CD4-positive, alpha-beta T cell treated with Interleukin-12 subunit alpha and Interleukin-12 subunit beta, for 1 hour (primary cell): ENCODE measurements at places on chromosomes 2 and 18.

- no peak for DNase-seq
These were observed 161.6 kb downstream of the LDLRAD4 start for GRCh38 chr18:13379930-13380690.

DNA sequence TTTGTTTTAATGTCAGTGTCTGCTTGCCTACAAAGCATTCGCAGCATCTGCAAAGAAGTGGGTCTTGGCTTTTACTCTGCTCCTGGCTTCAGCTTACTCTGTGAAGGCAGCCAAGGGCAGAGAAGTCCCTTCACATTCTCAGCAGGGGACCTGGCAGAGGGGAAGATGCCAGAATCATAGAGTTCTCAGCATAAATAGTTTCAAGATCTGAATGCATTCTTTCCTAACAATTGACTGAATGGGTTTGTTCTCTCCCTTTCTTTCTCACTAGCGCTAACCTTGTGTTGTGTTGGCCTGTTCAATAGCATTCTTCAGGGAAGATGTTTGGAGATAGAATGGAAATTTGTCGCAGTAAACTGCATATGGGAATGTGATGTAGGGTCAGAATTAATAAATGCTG lies 106.9 kb downstream of the FARSB start:
- no peak for DNase-seq

DNA sequence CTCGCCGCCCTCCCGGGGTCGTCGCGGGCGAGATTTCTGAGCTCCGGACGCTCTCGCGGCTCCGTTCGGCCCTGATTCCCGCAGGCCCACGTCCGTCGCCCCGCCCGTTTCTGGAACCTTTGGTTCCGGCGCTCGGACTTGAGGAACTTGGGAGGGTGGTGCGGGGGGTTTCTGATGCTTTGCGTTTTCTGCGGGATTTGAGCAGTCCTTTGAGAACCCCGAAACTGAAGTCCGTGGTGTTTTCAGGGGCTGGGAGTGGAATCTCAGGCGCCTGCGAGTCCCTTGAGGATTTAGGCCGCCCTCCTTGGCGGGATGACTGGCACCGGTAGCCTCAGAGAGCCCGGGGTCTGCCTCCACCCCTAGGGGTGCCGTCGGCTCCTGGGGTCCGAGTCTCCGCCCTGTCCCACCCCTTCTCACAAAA lies 336 bp downstream of the THNSL2 start:
- DNase-seq: no peak

- DNase-seq: no peak
These were observed 55.4 kb upstream of the ACYP2 start for GRCh38 chr2:54059986-54060385.

GRCh38 chr2:32788114-32788513 lies 158.6 kb upstream of the LTBP1 start:
- no peak for DNase-seq

GRCh38 chr2:127887776-127888130 lies 2.0 kb upstream of the AMMECR1L start:
- no peak for DNase-seq

DNA sequence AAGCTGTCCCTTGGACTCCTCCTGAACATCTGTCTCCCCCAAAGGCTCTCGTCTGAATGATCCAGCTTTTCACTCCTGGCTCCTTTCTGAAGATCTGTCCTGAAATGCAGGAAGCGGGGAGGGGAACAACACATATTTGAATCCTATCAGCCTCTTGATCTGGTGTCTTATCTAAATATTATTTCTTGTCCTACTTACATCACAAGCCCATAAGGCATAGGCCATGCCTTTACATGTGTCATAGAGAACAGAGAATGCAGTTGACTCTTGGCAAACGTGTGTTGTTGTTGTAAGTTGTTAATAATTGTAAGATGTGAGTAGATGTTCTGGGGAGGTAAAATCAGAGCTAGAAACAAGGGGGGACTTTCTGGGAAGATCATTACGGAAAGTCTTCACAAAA lies 57.4 kb downstream of the GATA6 start:
- no peak for DNase-seq

GRCh38 chr2:147630585-147630984 lies 214.2 kb upstream of the ACVR2A start:
- peak; percentile 10 for DNase-seq

DNA sequence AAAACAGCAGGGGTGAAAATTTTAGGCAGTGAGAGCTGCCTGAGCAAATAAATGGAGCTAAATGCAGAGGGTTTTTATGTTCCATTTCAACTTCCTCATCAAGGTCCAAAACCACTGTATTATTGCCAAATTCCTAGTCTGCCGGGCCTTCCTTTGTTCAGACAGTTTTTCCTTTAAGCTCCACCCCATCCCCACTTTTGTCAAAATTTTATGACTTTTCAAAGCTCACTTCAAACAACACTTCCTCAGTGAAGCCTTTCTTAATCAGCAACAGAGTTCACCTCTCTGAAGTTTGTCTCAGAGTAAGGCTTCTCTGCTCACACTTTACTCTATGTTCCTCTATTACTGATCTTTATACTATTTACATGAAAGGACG lies 81.3 kb downstream of the CERKL start:
- DNase-seq: no peak
